ENCODE measurements at places on chromosomes 16 and 17. TPM values are rescaled to one million over a fixed set of nuclear protein-coding genes. Genes with fewer than 3 reads are reported as not detected.

GGT6 gene
- 0.35 TPM for total RNA-seq

MT3 gene
- not detected for total RNA-seq

MAF gene
- 44.0 TPM for total RNA-seq

CRISPLD2 gene
- 4.5 TPM for total RNA-seq

ZNF469 gene
- 0.38 TPM for total RNA-seq

PDIA2 gene
- 0.23 TPM for total RNA-seq

EVI2B gene
- 2.0 TPM for total RNA-seq

ENPP7 gene
- 2.9 TPM for total RNA-seq

MYH2 gene
- total RNA-seq = not detected

SGSM2 gene
- 18.7 TPM for total RNA-seq

RASL10B gene
- total RNA-seq = 2.3 TPM

Measured in left lobe of liver (tissue), 2 donors.